NCI-H526 (cell line): ENCODE measurements at places on chromosomes 4 and X.
A peak's percentile ranks its signal among the peaks of the same experiment; 100 is the strongest.

DNA sequence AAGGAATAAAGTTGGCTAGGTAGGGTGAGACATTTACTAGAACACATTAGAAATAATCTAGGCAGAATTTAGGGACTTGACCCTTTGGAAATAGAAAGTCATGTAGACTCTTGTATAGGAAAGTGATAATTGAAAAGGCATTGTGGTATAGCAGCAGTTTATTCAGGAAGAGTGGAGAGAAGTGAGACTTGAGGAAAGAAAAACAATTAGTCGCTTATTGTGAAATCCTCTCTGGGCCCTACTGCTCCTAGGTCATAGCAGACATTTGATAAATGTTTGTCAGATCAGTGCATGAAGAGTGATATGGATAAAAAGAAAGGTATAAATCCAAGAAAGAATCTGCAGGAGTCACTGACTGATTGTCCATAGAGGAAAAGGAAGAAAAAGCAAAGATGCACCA is 337.6 kb downstream of the HNRNPD start:
- DNase-seq: no peak

DNA sequence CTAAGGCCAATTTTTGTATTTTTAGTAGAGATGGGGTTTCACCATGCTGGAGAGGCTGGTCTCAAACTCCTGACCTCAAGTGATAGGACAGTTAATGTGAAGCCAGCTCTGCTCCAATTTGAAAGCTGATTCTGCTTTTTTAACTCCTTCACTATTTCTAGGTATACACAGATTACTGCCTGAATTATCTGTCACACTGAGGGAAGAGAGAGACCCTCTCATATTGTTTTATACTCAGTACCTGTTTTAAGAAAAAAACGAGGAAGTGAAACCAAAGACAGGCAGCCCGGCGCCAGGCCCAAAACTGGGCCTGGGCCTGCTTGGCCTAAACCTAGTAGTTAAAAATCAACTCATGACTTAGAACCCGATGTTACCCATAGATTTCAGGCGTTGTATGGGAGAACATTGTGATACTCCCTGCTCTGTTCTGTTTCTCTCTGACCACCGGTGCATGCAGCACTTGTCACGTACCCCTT is 1601.5 kb upstream of the PCDH10 start:
- DNase-seq: no peak

- DNase-seq: no peak
Measured at GRCh38 chr4:179163147-179163546, 1720.9 kb upstream of the AGA start.

GRCh38 chr4:140726776-140727500 is 29.2 kb downstream of the TBC1D9 start:
- DNase-seq: no peak

DNA sequence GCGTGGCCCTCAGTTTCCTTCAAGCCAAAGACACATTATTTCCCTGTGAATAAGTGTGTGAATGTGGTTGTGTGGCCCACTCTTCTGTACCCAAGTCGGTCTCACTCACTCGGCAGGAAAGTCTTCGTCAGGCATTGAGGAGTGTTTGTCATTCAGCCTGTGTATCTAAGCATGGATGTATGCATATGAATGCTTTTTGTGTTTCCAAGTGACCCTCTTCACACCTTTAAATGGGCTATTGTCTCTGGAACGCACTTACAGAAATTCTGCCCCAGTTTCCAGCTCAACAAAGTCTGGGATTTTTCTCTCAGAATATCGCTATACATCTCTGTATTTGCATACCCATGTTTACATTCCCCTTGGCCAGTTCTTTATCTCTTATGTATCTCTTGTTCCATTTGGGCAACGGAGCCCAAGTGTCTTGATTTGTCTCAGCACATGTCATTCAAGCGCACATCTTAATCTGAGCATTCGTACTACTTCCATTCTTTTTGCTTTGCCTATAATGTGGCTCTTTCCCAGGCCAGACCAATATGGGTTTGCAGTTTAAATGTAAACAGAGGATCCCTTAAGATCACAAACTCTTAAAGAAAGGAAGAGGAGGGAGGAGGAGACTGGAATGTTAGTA is 4.8 kb downstream of the BCOR start:
- DNase-seq: peak; percentile 42

DNA sequence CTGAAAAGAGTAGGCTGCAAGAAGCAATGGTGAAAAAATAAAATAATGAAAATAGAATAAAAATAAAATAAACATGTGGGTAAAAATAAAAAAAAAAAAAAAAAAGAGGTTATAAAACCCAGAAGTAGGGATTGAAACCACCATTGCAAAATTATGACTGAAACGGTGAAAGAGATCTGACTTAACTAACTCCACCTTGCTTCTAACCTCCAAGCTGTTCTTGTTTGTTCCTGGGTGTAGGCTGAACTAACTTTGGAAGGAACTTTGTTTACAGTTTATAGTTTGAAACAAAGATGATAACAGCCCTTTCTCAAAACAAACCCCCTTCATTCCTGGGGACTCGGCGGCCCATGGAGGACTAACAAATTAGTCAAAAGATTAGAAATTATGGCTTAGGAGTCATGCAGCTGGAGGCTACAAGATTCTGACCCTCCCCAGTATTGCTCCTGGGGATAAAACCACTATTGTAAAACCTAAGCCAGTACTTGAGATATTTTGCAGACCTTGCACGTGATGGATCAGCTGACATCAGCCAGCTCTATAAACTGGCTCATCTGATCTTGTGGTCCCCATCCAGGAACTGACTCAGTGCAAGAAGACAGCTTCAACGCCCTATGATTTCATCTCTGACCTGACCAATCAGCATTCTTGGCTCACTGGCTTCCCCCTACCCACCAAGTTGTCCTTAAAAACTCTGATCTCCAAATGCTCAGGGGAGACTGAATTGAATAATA is 30.4 kb downstream of the DDX60L start:
- DNase-seq: no peak

- no peak for DNase-seq
Measured at GRCh38 chrX:38276089-38276488, 51.2 kb downstream of the RPGR start.

DNA sequence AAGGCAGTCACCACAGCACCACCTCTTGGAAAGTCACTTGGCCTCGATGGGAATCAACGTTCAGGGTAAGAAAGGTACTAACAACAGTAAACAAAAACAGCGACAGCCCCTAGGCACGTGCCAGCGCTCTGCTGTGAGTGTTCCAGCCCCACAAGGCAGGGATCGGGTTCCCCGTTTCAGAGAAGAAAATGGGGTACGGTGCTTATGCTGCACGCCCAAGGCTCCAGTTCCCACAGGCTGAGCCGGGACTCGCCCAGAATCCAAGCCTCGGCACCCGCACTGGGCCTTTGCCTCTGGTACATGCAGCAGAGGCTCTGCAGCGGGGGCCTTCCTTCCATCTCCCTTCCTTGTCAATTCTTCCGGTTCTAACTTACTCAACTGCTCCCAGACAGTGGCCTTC is 37.3 kb downstream of the WDR1 start:
- no peak for DNase-seq

DNA sequence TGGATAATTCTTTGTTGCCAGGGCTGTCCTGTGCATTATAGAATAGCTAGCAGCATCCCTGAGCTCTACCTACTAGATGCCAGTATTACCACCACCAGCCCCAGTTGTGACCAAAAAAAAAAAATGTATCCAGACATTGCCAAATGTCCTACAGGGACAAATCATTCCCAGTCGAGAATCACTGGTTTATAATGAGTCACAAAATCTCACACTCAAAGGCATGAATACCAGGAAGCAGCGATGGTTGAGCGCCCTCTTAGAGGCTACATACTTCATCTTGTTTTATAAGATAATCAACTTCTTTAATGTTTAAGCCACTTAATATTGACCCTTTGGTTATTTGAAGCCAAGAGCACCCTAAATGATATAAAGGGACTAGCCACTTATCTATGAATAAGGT is 297.3 kb downstream of the DHX15 start:
- no peak for DNase-seq

DNA sequence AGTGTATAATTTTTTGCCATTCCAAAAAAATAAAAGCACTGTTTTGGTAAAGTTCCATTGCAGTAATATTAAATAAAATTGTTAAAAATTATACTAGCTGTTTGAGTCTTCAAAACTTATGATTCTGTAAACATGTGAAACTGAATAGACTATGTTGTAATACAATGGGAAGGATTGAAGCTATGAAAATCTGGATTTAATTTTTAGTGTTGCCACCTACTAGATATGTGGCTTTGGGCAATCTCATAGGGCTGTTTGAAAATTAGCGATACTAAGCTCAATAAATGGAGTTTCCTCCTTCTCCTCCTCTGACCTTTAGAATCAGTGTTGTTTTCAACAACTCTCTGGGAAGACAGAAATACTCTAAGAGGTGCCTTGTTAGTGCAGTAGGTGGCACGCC is 4.5 kb downstream of the PGRMC2 start:
- DNase-seq: no peak

DNA sequence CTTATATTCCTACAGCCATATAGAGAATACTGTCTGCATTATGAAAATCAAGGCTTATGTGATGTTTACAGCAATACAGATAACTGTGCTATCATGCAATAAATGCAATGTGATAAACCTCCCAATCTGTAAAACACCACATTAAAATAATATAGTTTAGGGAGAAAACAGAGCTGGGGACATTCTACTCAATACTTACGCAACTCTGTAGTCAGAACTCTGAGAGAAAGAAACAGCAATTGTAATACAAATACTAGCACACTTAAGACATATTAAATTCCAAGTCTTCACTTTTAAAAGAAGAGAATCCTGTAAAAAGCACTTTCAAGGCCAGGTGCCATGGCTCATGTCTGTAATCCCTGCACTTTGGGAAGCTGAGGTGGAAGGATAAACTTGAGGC is 61.4 kb downstream of the ANKRD17 start:
- DNase-seq: no peak

GRCh38 chrX:132609362-132609848 is 120.6 kb upstream of the MBNL3 start:
- no peak for DNase-seq

DNA sequence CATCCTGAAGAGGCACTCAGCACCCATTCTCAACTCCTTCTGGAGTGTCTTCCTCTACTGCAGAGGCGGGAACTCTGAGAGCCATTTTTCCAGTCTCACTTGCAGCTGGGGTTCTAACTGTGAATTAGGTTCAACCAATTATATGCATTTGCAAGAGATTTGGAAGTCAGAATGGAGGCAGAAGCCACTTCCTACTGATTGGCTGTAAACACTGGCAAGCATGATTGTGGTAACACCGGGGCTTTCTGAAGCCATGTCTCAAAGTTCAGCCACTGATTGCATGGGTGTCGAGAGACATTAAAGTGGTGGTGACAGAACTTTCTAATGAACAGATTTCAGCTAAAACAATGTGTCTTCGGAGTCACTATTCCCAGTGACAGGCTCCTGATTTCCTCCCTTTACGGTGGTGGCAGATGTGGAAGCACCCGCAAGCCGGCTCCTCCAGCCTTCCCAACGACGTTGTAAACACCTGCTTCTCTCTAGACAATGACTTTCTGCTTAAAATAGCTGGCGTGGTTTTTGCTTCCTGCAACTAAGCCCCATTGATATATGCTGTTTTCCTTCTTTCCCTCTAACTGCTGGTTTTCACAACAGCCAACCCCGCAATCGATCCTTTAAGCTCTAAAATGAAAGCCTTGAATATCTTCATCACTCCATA is 92.0 kb downstream of the IRF2 start:
- DNase-seq: peak; percentile 58

GRCh38 chrX:129771266-129771995 is 8.3 kb upstream of the SASH3 start:
- DNase-seq: no peak

GRCh38 chr4:33086331-33086925 is 2366.3 kb downstream of the PCDH7 start:
- DNase-seq: no peak

GRCh38 chr4:114383067-114383466 is 215.5 kb upstream of the UGT8 start:
- no peak for DNase-seq

- DNase-seq: no peak
Measured at GRCh38 chr4:33031328-33031727, 2311.2 kb downstream of the PCDH7 start.

- DNase-seq: no peak
Measured at GRCh38 chr4:8391972-8392371, 48.6 kb downstream of the ACOX3 start.

GRCh38 chrX:133970076-133970475 is 15.3 kb downstream of the GPC3 start:
- no peak for DNase-seq

- no peak for DNase-seq
Measured at GRCh38 chrX:48785186-48785539, 1.2 kb upstream of the GATA1 start.

DNA sequence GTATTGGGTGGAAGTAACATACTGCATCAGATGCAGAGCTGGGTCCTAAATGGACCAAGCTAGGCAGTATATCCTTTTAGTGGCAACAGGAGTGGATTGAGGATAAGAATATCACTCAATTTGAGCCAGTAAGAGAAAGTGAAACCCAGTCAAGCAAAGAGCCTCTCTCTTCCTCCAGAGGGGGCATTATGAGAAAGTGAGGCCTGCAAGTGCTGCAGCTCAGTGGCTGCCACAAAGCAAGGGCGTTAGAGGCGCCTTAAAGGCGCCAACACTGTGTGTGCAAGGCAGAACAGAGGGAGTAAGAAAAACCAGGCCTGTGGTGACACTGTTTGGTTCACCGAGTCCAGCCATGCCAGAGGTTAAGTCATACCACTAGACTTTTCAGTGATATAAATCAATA is 17.5 kb downstream of the STX18 start:
- no peak for DNase-seq

GRCh38 chr4:73762409-73762808 is 22.0 kb downstream of the CXCL8 start:
- DNase-seq: no peak

DNA sequence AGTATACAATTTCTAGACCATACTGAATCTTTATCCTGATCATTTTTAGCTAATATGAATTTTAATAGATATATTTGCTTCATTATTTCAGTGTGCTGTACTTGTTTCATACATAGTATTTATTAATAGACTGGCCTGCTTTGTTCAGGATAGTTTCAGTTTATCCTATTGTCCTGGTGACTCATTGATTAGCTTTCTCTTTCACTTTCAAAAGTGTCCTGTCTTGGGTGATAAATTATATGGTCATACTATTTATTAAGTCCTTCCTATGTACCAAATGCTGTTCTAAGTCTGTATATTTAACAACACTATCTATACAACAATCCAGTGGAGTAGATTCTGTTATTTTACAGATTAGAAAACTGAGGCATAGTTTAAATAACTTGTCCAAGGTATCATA is 153.8 kb upstream of the RAPGEF2 start:
- DNase-seq: no peak

DNA sequence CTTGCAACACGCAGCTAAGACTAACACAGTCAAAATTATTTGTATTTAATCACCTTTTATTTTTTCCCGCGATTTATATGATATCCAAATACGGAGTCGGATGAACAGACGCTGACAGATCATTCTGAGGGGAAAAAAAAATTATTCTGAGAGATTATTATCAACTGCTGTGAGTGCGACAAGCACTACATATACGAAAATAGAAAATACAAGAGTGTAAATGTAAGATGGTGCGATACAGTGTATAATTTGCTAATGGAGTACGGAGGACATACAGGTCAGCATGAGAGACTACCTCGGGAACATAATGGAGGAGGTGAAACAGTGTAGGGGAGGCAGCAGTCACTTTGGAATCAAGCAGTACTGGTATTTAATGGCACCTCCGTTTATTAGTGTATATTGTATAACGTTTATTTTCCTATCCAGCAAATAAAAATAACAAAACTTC is 2.8 kb upstream of the LIN54 start:
- no peak for DNase-seq
